GM23248 (cell line): ENCODE measurements at places on chromosomes 2 and 18. TPM values are rescaled to one million over a fixed set of nuclear protein-coding genes. Genes with fewer than 3 reads are reported as not detected.
A peak's percentile ranks its signal among the peaks of the same experiment; 100 is the strongest.

GRCh38 chr2:147679955-147680531, 164.8 kb upstream of the ACVR2A start:
- H3K36me3 ChIP-seq, result no peaks in the 10 kb centered on the region
- no peaks in the 10 kb centered on the region for H3K27me3 ChIP-seq
- H3K27ac ChIP-seq, result no peak overlapping the region
- DNase-seq, result no peak
- no peaks in the 10 kb centered on the region for H3K4me1 ChIP-seq

Gene SP100
- 73.5 and 75.8 TPM in 2 replicates for total RNA-seq

GRCh38 chr18:41022484-41022883, 932.5 kb upstream of the PIK3C3 start:
- no peaks in the 10 kb centered on the region for H3K36me3 ChIP-seq
- H3K4me3 ChIP-seq, result no peak overlapping the region
- no peaks in the 10 kb centered on the region for H3K4me1 ChIP-seq
- no peaks in the 10 kb centered on the region for H3K27me3 ChIP-seq
- H3K27ac ChIP-seq, result no peak overlapping the region

DNA sequence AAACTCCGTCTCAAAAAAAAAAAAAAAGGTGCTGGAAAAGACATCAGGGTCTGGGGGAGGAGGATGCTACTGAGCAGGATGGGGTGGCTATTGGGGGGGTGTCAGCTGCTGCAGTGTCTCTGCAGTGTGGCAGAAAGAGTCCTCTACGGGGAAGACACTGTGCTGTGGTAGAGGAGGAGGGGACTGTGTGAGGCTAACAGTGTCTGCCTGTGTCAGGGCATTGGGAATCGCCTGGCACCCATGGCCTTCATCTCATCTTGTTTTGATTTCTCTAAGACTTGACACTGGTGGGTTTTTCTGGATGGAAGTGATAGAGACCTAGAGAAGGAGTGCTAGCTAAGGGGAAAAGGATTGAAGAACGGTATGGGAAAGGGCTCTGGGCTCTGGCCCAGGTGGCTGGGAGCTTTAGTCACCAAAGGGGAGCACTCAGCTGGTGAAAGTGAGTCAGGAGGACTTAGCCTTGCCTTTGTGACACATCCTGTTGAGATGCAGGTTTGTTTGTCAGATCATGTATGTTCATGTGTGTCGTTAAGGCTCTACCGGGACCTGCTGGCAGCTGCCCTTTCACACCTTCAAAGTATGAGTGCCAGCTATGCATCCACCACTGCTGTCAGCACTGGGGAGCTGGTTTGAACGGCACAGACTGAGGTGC, 58.0 kb downstream of the FARP2 start:
- no peaks in the 10 kb centered on the region for H3K4me1 ChIP-seq
- H3K36me3 ChIP-seq, result peaks cover 33% of the 10 kb centered on the region
- H3K27me3 ChIP-seq, result no peaks in the 10 kb centered on the region

DNA sequence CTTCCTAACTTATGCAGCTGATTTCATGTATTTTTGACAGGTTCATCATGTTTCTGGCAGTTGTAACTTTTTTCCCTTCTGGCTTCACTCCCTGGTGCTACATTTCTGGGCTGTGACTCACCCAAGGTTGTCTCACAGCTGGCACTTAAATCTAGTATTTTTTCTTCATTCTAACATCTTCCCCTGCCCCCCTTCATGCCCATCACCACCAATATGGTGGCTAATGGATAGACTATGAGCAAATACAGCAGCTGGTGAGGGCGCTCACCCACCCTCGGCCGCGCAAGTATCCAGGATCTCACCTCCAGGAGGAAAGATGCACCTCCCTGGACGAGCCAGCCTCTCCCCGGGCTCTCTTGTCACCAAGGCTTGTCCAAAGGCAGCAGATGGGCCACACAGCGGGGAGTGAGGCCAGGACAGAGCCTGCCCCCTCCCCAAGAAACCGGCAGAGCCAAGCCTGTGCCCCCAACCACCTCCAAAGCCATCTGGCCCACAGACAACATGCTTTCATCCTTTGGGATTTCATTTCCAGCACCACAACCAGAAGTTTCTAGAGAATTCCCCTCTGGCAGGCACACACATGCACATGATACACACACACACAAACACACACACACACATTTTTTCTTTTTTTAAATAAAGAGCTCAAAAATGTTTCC, 39.1 kb downstream of the ATOH8 start:
- H3K36me3 ChIP-seq, result no peaks in the 10 kb centered on the region
- DNase-seq, result peak; percentile 82
- no peak overlapping the region for H3K4me3 ChIP-seq

- no peak overlapping the region for H3K4me3 ChIP-seq
- H3K27ac ChIP-seq, result no peak overlapping the region
- no peak for DNase-seq
- no peaks in the 10 kb centered on the region for H3K36me3 ChIP-seq
Observed at GRCh38 chr2:214904176-214904575, 94.7 kb upstream of the BARD1 start.

Gene MOB4
- 32.2 and 45.8 TPM in 2 replicates for total RNA-seq
